ENCODE measurements at places on chromosomes 13 and 19. TPM values are rescaled to one million over a fixed set of nuclear protein-coding genes. Genes with fewer than 3 reads are reported as not detected.

- H3K4me3 ChIP-seq: no peak overlapping the region
- H3K36me3 ChIP-seq: no peaks in the 10 kb centered on the region
- H3K27me3 ChIP-seq: peaks cover 6% of the 10 kb centered on the region
- H3K4me1 ChIP-seq: no peaks in the 10 kb centered on the region
- H3K27ac ChIP-seq: no peak overlapping the region
- DNase-seq: no peak
These were observed 477.3 kb downstream of the TSHZ3 start for GRCh38 chr19:30871979-30872378.

DNA sequence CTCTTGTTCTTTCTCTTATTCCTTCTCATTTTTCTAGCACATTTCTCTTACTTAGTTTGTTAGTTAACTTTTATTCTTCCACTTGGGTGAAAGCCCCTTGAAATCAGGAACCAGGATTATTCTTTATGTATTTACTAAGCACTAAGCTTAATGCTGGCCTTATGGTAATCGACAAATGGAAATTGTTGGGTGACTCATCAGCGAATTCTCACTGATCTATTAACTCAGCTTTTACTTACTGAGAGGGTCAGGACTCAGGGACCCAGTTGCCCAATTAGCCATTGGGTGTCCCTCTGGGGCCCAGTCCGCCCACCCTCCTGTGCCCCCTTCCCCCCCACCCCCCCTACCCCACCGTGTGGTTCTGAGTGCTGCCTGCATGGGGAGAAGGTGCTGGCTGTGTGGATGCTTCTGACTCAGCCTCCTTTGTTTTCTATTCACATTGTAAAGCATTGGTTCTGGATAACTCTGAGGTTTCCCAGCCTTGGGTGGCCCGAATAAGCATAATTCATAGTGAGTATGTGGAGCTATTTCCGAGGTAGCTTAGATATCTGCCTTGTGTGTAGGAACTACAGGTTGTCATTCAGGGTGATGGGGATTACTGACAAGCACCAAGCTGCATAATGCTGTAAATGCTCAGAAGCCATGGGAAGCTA lies 240.9 kb downstream of the FGF9 start:
- H3K4me1 ChIP-seq: no peaks in the 10 kb centered on the region
- H3K27ac ChIP-seq: no peak overlapping the region
- no peak for DNase-seq
- H3K27me3 ChIP-seq: peaks cover 4% of the 10 kb centered on the region

GRCh38 chr13:36834299-36834698 lies 15.3 kb downstream of the RFXAP start:
- no peak overlapping the region for H3K4me3 ChIP-seq
- H3K4me1 ChIP-seq: no peaks in the 10 kb centered on the region
- no peak for DNase-seq
- peaks cover 4% of the 10 kb centered on the region for H3K36me3 ChIP-seq
- H3K27me3 ChIP-seq: no peaks in the 10 kb centered on the region

GRCh38 chr13:95643936-95644598 lies 439 bp downstream of the DZIP1 start:
- peaks cover 9% of the 10 kb centered on the region for H3K27me3 ChIP-seq
- no peak overlapping the region for H3K27ac ChIP-seq
- DNase-seq: no peak
- no peak overlapping the region for H3K4me3 ChIP-seq
- H3K36me3 ChIP-seq: no peaks in the 10 kb centered on the region

DNA sequence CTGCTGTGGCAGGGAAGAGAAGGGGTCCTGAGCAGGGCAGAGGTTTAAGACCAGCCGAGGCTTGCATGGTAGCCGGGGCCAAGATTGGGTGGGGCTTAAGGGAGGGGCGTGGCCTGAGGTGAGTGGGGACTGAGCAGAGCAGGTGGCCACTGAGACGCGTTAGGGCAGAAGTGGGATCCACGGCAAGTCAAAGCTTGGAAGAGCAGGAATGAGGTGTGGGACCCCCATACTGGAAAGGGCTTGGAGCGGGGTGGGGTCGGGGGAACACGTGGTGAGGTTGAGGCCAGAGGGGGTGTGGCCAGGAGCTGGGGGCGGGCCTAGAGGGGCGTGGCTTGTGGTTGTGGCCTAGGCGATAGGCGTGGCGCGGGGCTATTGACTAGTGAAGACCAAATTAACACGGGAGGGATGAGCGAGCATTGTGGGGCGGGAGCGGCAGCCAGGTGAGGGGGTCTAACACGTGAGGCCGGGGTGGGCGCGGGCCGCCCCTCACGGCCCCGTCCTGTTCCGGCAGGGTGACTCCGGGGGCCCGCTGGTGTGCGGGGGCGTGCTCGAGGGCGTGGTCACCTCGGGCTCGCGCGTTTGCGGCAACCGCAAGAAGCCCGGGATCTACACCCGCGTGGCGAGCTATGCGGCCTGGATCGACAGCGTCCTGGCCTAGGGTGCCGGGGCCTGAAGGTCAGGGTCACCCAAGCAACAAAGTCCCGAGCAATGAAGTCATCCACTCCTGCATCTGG lies 3.3 kb downstream of the CFD start:
- peaks cover 19% of the 10 kb centered on the region for H3K4me1 ChIP-seq
- H3K27ac ChIP-seq: peak overlapping the region; percentile 63
- H3K27me3 ChIP-seq: peaks cover 7% of the 10 kb centered on the region
- peak; percentile 74 for DNase-seq

DNA sequence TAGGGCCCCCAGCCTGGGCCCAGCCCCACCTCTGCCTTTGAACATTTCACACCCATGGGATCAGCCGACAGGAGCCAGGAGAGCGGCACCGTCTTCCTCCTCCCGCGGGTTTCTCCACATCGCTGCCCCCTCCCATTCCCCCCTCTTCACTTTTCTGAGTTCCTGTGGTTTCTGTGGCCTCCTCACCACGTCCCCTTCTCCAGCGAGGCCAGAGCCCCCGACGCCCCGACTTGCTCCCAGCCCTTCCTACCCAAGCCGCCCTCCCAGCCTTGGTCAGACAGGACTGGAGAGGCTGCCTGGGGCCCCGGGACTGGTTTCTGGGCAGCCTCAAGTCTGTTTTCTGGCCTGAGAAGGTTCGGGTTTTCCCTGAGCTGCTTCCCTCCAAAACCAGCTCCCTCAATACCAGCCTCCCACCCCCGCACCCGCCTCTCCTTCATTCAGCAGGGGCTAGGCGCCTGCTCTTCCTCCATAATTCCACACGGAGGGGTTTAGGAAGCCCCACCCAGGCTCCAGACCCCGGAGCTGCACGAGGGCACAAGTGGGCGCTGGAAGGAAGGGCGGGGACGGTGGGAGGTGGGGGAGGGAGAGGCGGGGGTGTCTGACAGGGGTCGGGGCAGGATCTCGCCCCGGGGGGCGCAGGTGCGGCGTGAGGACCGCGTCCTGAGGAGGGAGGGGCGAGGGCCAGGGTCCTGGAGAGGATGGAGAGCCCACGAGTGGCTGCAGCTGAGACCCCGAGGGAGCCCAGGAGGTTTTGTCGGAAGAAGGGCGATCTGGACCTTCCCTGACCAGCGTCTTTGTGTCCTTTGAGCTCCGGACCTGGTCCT lies 4.0 kb upstream of the SIGLEC10 start:
- no peak for DNase-seq
- H3K27ac ChIP-seq: no peak overlapping the region
- H3K27me3 ChIP-seq: peaks cover 25% of the 10 kb centered on the region
- no peak overlapping the region for H3K4me3 ChIP-seq
- H3K36me3 ChIP-seq: no peaks in the 10 kb centered on the region

DNA sequence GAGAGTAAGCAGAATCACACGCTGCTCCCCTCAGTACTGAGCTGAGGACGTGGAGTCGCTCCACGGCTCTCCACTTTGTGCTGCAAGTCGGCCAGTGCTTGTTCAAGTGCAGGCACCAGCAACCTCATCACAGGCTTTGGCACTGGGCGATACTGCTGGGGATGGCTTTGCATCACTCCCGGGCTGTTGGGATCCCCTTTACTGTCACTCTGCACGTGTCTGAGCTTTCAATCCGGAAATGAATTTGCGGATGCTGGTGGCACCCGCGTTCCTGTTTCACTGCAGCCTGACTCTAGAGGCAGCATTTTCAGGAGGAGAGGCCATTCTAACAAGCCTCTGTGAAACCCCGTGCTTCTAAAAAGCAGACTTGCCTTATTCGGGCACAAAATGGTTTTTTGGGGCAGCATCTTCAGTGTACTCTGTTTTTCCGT lies 19.1 kb downstream of the SMARCA4 start:
- no peak for DNase-seq
- H3K27me3 ChIP-seq: peaks cover 2% of the 10 kb centered on the region
- H3K4me3 ChIP-seq: no peak overlapping the region
- peaks cover 23% of the 10 kb centered on the region for H3K4me1 ChIP-seq

- peaks cover 3% of the 10 kb centered on the region for H3K4me1 ChIP-seq
- no peaks in the 10 kb centered on the region for H3K36me3 ChIP-seq
- DNase-seq: no peak
- H3K27ac ChIP-seq: no peak overlapping the region
- no peak overlapping the region for H3K4me3 ChIP-seq
- peaks cover 2% of the 10 kb centered on the region for H3K27me3 ChIP-seq
These were observed 27.6 kb downstream of the SCEL start for GRCh38 chr13:77563111-77563510.

DNA sequence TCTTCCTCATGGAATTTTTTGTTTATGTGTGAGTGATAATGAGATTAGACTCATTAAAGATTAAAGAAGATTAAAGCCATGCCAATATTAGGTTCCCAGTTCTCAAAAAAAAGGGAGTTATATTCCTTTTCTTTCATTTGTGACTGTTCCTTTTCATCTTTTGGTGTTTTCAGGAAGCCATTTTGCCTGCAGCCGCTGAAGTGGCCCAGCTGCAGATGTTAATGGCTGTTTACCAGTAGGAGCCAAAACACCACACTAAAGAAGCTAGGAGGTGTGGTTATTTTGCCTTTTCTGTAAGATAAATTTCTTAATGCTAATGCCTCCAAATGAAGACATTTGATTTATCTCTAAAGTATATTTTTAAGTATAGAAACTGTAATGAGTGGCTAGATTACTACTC lies 36.3 kb downstream of the ITGBL1 start:
- no peaks in the 10 kb centered on the region for H3K4me1 ChIP-seq
- DNase-seq: no peak
- no peak overlapping the region for H3K27ac ChIP-seq
- H3K36me3 ChIP-seq: no peaks in the 10 kb centered on the region

- no peak for DNase-seq
- H3K4me1 ChIP-seq: no peaks in the 10 kb centered on the region
- H3K4me3 ChIP-seq: no peak overlapping the region
These were observed 615.1 kb downstream of the EFNB2 start for GRCh38 chr13:105920370-105920769.

- no peaks in the 10 kb centered on the region for H3K27me3 ChIP-seq
- H3K27ac ChIP-seq: no peak overlapping the region
- H3K4me1 ChIP-seq: peaks cover 17% of the 10 kb centered on the region
- no peak for DNase-seq
- no peak overlapping the region for H3K4me3 ChIP-seq
These were observed 6.6 kb downstream of the SHKBP1 start for GRCh38 chr19:40583283-40583682.

DNA sequence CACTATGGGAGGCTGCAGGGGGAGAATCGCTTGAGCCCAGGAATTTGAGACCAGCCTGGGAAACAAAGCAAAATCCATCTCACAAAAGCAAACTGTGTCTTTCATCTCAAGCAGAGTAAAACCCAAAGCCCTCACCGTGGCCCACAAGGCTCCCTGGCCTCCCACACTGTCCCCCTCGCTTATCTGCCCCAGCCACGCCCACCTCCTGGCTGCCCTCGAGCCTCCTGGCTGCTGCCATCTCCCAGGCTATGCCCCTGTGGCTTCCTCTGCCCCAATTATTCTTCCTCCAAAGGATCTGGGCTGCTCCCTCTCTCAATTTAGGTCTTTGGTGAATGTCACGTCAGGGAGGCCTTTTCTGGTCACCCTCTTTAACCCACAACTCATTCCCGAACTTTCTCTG lies 3.6 kb downstream of the RABAC1 start:
- H3K4me3 ChIP-seq: no peak overlapping the region
- peaks cover 25% of the 10 kb centered on the region for H3K4me1 ChIP-seq
- no peak for DNase-seq
- no peaks in the 10 kb centered on the region for H3K36me3 ChIP-seq
- no peaks in the 10 kb centered on the region for H3K27me3 ChIP-seq

GRCh38 chr19:903266-903797 lies 9.7 kb downstream of the R3HDM4 start:
- H3K36me3 ChIP-seq: no peaks in the 10 kb centered on the region
- H3K4me3 ChIP-seq: no peak overlapping the region
- H3K27me3 ChIP-seq: no peaks in the 10 kb centered on the region
- peaks cover under 1% of the 10 kb centered on the region for H3K4me1 ChIP-seq
- no peak overlapping the region for H3K27ac ChIP-seq

DNA sequence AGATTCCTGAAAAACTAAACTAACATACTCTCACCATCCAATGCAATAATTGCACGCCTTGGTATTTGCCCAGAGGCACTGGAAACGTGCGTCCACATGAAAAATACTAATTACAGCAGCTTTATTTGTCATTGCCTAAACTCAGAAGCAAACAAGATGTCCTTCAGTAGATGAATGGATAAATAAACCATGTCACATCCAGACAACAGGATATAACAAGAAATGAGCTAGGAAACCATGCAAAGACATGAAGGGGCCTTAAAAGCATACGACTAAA lies 25.0 kb downstream of the ELL start:
- H3K27ac ChIP-seq: peak overlapping the region; percentile 94
- peak overlapping the region; percentile 83 for H3K4me3 ChIP-seq
- no peaks in the 10 kb centered on the region for H3K36me3 ChIP-seq

DNA sequence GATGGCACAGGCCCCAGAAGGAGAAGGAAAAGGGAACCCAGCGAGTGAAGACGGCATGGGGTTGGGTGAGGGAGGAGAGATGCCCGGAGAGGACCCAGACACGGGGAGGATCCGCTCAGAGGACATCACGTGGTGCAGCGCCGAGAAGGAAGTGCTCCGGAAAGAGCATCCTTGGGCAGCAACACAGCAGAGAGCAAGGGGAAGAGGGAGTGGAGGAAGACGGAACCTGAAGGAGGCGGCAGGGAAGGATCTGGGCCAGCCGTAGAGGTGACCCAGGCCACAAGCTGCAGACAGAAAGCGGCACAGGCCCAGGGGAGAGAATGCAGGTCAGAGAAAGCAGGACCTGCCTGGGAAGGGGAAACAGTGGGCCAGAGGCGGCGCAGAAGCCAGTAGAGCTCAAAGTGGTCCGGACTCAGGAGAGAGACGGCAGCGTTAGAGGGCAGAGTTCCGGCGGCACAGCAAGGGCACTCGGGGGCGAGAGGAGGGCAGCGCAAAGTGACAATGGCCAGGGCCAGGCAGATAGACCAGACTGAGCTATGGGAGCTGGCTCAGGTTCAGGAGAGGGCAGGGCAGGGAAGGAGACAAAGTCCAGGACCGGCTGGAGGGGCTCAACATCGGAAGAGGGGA lies 1.1 kb downstream of the PPP1R12C start:
- H3K4me3 ChIP-seq: peak overlapping the region; percentile 99
- peaks cover 11% of the 10 kb centered on the region for H3K27me3 ChIP-seq
- peaks cover 33% of the 10 kb centered on the region for H3K4me1 ChIP-seq

IZUMO4 gene
- not detected for polyA plus RNA-seq

ALKBH7 gene
- 51.4 TPM for polyA plus RNA-seq

PRTN3 gene
- not detected for polyA plus RNA-seq

TPP2 gene
- polyA plus RNA-seq: 57.4 TPM

FFAR1 gene
- not detected for polyA plus RNA-seq

LPAR2 gene
- polyA plus RNA-seq: 4.6 TPM

VSTM1 gene
- not detected for polyA plus RNA-seq

LILRB4 gene
- 0.69 TPM for polyA plus RNA-seq

ZNF730 gene
- not detected for polyA plus RNA-seq

HSPB6 gene
- not detected for polyA plus RNA-seq

SHISA2 gene
- not detected for polyA plus RNA-seq

C5AR1 gene
- 0.16 TPM for polyA plus RNA-seq

SIAH3 gene
- not detected for polyA plus RNA-seq

FRY gene
- 1.4 TPM for polyA plus RNA-seq
